ENCODE measurements at places on chromosomes 7 and 10.

DNA sequence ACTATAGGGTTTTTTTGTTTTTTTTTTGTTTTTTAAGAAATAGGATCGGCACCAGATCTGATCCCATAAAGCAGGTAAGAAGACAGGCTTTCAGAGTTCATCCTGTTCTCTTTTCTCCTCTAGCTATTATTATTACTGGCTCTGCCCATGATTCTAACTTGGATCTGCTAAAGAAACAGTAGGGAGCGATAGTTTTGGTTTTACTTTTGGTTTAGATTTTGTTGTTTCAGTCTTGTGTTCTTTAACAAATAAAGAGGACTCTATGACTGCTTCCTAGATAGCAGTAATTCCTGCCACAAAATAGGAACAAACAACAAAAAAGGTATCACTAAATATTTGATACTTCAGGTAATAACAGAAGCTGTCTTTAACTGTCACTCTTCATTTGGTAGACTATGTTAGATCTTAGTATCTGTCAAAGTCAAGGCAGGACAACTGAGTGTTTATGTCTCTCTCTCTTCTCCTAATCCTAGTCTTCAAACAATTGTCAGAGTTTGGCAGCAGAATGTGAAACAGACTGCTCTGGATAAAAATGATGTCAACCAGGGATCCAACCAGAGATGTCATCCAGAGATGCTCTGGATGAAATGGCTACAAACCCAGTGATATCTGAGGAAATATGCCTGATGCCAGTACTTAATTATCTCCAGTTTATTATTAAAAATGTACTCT lies 99.8 kb downstream of the KMT2C start:
- no peak for DNase-seq

DNA sequence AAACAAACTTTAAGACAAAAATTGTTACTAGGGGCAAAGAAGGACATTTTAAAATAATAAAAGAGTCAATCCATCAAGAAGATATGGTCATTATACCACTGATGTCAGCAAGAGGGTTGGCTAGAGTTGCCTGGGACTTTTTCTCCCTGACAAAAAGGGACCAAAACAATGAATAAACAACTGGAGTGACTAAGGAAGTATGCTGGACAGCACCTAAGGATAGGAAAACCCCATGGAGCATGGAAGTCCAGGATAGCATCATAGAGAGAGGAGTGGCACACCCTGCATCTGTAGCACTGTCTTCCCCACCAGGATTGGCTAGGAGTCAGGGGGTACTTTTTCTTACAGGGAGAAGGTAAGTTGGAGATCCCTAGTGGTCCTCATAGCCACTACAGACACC lies 73.5 kb upstream of the MACROH2A2 start:
- no peak for DNase-seq

GRCh38 chr10:103969436-103969835 lies 2.5 kb downstream of the SLK start:
- DNase-seq: no peak

GRCh38 chr10:14616955-14617730 lies 157.6 kb downstream of the FAM107B start:
- no peak for DNase-seq

DNA sequence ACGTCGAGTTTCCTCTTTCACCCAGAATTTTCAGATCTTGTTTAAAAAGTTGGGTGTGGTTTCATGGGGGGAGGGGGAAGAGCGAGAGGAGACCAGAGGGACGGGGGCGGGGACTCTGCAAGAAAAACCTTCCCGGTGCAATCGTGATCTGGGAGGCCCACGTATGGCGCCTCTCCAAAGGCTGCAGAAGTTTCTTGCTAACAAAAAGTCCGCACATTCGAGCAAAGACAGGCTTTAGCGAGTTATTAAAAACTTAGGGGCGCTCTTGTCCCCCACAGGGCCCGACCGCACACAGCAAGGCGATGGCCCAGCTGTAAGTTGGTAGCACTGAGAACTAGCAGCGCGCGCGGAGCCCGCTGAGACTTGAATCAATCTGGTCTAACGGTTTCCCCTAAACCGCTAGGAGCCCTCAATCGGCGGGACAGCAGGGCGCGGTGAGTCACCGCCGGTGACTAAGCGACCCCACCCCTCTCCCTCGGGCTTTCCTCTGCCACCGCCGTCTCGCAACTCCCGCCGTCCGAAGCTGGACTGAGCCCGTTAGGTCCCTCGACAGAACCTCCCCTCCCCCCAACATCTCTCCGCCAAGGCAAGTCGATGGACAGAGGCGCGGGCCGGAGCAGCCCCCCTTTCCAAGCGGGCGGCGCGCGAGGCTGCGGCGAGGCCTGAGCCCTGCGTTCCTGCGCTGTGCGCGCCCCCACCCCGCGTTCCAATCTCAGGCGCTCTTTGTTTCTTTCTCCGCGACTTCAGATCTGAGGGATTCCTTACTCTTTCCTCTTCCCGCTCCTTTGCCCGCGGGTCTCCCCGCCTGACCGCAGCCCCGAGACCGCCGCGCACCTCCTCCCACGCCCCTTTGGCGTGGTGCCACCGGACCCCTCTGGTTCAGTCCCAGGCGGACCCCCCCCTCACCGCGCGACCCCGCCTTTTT lies at the start of gene VIM:
VIM (plus strand) TSS at position 151 of the 925 bp plus-strand sequence. CDS start 1,182 bp downstream, outside the sequence.
- no peak for DNase-seq

DNA sequence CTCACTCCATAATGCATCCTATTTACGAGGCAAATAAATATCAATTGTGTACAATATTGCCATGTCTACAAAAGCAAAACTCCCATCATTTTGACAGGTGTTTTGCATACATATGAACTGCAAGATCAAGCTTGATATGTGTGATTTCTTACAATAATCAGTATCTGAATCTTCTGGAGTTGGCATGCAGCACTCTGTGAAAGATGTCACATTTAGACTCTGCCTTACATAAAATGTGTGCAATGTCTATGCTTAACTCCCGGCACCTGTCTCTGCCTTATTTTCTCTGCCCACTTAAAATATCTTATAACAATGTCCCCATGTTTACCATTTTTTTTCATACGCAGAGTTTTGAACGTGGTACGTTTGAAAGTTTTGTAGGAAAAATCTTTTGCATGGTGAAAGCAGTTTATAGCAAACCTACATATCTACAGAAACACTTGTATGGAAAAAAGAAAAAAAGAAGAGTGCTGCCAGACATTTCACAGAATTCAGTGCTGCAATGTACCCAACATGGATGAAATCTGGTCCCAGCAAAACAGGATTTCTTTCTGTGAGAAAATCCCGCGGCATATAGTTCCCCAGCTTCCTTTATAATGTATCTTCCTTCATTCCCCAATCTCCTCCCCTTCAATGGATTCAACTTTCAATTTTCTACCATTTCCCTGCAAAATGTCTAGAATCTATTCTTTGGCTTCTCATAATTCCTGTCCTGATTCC lies 114.1 kb upstream of the NRP1 start:
- DNase-seq: no peak

DNA sequence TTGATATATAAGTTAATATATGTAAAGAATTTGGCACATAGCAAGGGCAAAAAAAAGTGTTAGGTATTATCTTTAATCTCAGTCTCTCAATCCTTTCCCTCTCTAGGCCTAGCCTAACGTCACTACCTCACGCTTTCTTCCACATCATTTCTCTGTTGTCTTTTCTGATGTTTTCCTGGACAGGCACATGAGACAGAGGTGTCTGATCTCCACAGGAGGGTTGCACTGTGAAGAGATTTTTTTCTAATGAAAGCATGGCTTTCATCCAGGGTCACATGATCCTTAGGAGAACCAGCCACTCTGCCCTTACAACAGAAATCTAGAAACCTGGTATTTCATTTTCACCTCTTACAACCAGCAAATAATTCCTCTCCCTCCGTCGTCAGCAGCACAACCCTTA lies 1268.3 kb downstream of the XPNPEP1 start:
- no peak for DNase-seq

GRCh38 chr10:5685764-5686240 lies 1.2 kb downstream of the TASOR2 start:
- DNase-seq: no peak

DNA sequence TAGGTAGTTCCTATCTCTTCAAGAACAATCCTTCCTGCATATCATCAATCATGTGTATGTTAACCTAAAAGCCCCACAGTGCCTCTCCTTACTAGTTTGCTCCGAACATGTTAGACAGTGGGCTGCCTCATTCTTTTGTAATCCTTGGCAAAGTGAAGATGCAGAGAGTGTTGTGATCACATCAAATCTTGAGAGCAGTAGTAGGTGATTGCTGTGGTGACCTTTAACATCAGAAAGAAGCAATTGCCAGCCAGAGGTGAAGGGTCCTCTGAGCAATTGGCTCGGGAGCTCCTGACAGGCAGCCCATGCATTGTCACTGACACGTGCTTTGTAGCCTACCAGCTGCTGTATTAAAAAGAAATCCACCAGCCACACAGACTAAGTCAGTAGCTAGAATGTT lies 19.6 kb upstream of the GSTK1 start:
- no peak for DNase-seq

- DNase-seq: no peak
These were observed 163.7 kb downstream of the WNT2 start for GRCh38 chr7:117158941-117159697.

- DNase-seq: no peak
These were observed 17.1 kb downstream of the LRRN3 start for GRCh38 chr7:111108000-111108399.

DNA sequence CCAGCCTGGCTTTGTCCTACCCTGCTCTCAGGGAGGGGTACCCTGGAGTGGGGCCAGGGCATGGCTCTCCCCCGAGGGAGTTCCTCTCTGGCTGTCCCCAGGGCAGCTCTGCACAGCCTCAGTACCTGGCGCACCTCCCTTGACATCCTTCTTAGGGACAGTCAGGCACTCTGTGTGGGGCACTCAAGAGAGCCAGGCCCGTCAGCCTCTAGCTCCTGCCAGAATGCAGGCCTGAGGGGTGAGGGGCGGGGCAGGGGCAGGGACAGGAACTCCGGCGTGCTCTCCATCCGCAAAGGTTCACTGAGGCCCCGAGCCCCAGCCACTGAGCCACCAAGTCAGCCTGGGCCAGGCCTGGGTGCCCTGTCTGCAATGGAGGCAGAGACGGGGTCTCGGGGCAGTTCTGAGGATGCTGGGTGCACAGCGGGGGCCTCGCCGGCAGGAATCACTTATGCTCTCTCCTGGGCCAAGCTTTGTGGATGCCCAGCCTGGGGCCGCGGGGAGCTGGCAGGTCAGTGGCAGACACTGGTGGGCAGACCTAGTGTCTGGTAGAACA lies 10.1 kb downstream of the LIMK1 start:
- DNase-seq: no peak

GRCh38 chr10:97270523-97271154 lies 21.8 kb downstream of the ARHGAP19 start:
- DNase-seq: no peak
